Stimulated activated CD4-positive, alpha-beta T cell treated with anti-CD3 and anti-CD28 coated beads, Interleukin-4, amount 100 ng/mL, for 24 hours (primary cell): ENCODE measurements at places on chromosomes 6 and 20.

DNA sequence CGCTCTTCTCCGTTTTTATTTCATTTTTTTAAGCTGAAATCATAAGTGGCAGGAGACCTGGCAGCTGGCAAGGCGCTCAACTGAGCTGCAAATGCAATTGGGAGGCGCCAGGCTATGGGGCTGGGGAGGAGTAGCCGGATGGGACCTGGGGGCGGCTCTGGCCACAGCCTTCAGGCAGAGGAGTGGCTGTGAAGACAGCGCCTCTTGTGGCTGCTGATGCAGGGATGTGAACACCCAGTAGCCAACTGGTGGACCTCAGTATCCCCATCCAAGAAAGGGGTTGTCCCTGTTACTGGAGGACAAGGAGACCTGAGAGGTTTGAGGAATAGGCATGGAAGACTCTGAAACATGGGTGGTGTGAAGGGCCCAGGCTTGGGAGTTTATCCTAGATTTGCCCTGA lies 12.6 kb downstream of the KCNK17 start:
- no peak for DNase-seq

DNA sequence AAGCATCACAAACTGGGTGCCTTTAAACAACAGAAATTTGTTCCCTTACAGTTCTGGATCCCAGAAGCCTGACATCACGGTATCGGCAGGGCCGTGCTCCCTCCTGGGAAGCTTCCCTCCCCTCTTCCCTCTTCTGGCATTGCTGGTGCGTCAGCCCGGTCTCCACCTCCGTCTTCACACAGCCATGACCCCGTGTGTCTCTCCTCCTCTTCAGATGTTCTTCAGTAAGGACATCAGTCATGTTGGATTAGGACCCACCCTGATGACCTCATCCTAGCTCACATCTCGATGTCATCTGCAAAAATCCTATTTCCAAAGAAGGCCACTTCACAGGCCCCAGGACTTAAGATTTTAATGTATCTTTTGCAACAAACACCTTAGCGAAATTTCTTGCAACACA lies 38.4 kb upstream of the TBXT start:
- DNase-seq = no peak

DNA sequence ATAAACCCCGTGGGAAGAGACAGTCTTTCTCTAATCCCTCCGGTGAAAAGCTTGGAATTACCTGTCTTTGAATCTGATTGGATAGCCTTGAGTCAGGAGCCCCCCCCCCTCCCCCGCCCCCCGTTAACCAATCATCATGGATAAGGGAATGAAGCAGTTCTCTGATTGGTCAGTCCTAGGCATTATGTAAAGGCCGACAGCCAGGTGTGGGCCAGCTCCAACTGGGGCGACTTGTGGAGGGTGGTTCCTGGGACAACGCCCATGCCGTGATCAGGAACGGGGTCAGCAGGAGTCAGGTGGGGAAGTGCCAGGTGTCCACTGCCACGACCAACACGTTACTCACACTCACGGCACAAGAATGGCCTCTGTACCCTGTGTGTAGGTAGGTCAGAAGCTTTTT lies 406.8 kb upstream of the SULF2 start:
- no peak for DNase-seq

DNA sequence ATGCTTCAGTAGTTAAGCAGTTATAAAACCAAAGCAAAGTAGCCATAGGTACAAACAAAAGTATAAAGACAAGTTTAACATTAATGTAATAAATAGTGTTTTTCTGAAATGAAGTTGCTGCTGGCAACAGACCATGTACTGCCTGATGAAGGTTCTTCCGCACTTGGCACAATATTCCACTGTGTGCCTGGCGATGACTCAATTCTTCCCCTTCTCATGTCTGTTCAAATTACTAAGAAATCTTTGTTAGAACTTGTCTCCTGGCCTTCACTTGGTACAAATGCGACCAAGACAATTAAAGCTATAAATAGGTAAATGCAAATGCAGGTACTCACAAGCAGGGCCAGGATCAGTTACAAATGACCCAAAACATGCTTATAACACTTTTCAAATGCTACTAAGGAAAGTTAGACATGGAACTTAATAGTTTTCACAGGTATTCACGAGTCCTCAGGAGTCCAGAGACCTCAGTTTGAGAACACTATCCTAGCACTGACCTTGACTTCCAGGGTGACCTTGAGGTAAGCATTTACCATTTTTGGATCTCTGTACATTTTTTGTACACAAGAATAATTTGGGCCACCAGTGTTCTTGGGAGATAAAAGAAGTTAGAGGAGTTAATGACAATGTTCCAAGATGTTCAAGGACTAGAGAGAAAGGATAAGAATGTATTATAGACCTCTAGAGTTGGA lies 8.1 kb upstream of the DDR1 start:
- no peak for DNase-seq

DNA sequence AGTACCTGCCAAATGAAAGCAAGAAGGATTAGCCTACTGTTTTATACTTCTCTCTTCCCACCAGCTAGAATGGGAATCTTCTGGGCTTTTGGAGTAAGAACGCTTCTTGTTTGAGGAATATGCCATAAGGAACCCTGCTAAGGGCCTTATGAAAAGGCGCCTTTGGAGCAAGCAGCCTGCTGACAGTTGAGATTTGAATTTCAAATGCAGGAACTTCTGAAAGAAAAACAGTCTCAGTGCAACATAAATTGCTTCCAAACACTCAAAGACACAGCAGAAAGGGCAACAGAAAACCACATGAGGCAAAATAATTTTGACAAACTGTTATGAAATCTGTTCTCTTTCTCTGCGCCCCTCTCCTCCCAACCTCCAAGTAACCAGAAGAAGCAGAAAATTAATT lies 149.4 kb upstream of the B3GAT2 start:
- DNase-seq = no peak

DNA sequence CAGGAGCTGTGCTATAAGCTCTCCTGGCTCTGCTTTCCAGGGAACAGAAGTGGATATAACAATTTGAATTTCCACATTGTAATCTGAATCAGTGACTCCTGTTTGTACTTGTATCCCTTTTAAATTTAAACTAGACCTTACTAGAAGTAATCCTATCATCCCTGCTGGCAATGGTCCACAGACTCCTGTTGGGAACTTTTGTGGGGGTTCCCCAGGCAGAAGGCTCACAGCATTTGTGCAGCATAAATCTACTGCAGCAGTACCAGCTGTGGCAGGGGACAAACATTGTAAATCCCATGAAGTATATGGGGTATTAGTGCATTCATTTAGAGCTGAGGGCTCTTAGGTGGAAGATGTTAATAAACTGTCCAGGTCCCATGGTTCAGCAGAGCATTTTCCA lies 12.0 kb upstream of the PDCD2 start:
- DNase-seq = no peak

GRCh38 chr6:63269470-63269869 lies 50.3 kb downstream of the LGSN start:
- no peak for DNase-seq

GRCh38 chr20:62303340-62304226 lies 786 bp downstream of the ADRM1 start:
- DNase-seq = peak; percentile 17

DNA sequence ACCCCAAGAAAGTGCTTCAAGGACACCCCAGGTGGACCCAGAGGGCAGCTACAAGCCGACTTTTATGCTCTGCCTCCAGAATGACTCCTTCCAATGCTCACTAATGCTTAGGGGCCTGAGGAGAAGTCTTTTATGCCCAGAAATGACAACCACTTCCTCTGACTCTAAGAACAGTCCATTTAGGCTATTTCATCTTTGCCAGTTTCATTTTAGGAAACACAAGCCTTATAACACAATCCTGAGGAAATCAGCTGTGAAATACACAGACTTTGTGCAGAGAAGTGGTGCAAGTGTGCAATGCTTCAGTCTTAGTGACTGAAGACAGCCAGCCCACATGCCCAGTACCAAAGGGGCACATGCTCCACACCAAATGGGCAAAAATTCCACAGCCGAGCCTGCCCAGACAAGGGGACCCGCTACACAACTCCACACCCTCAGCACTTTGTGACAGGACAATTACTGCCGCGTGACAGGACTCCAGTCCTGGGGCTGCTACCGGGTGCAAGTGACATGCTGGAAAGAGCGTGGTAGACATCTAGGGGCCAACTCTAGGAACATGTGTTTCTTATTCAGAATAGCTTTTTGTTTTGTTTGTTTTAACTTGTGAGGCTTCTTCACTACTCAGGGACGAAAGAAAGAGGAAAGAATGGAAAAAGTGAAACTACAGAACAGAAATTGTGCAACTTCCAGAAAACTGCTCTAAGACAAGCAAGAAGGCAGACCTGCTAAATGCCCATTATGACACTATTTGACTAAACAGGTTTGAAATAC lies 28.2 kb upstream of the PLAGL1 start:
- DNase-seq = no peak

GRCh38 chr20:61387204-61387953 lies 135.3 kb downstream of the CDH4 start:
- DNase-seq = no peak

GRCh38 chr6:170212051-170212756 lies 78.7 kb downstream of the DLL1 start:
- DNase-seq = no peak

- DNase-seq = no peak
Observed at GRCh38 chr6:14170128-14170527, 52.6 kb downstream of the CD83 start.

DNA sequence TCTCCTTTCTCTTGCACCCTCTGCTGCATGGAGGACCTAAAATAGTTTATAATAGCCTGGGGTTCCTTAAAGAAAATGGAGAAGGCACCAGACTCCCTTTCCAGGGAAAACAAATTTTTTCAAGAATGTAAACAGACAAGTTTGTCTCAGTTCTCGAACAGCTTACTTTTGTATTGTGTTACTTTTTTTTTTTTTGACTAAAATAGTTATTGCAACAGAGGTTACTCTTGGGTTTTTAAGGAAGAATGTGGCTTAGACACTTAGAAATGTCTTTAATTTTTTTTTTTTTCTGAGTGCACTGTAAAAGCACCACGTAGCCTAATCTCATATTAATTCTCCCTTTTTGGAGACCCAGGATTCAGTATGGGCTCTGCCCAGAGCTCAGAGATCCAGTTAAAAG lies 148.7 kb upstream of the CARMIL1 start:
- no peak for DNase-seq

- DNase-seq = no peak
Observed at GRCh38 chr6:118134206-118134605, 227.1 kb downstream of the SLC35F1 start.

DNA sequence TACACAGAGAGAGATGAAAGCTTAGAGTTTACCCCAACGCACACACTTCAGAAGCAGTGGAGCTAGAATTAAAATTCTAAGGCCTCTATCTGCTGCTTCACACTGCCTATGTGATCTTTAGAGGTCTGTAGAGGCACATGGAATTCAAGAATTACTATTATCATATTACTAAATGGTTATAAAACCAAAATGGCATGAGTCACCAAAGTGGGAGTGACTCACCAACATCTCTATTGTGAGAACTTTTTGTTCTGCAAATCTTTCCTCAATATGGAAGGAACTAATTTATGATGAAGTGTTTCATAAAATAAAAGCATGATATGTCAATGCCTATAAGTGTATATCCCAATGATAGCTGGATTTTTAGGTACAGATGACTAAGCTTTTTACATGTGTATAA lies 28.5 kb upstream of the TMEM244 start:
- peak; percentile 32 for DNase-seq

DNA sequence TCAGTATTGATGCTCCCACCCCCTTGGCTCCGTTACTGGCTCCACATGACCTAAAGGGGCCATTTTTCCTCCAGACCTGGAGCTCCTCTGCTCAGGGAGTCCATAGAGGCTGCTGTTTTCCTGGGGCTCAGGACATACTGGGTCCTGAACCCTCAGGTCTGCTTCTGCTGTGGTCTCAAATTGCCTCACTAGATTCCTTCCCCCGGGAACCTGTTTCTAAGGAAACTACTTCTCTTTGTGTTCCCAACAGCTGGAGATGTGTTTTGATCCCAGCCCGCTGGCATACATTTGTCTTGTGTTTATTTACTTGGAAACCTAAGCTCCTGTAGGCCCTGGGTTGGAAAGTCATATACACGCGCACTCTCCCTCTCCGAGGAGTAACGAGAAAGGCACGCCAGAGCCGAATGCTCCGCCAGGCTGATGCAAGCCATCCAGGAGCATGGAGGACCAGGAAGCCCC lies 222.8 kb downstream of the UST start:
- no peak for DNase-seq

DNA sequence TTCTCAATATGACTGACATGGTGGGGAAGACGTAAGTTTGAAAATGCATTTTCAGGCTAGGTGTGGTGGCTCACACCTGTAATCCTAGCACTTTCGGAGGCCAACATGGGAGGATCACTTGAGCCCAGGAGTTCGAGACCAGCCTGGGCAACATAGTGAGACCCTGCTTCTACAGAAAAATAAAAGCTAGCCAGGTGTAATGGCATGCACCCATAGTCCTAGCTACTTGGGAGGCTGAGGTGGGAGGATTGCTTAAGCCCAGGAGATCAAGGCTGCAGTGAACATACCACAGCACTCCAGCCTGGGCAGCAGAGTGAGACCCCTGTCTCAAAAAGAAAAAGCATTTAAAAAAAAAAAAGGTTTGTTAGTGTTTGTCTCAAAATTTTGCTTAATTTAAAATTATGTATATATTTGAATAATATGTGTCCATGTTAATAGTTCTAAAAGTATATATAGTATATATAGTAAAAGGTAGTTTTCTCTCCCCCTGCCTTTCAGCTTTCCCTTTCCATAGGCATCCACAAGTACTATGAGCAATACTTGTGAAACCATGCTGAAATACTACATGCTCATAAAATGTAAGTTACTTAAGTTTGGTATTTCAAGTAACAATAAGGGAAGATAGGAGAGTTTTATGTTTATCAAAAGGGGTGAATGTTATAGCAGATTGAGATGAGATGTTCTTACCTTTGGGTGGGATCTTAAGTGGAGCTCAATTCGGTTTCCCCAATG lies 15.1 kb downstream of the PTPRA start:
- DNase-seq = no peak

- DNase-seq = no peak
Observed at GRCh38 chr6:124901084-124901483, 61.2 kb upstream of the RNF217 start.

GRCh38 chr6:157528931-157529653 lies 148.1 kb downstream of the ZDHHC14 start:
- no peak for DNase-seq

DNA sequence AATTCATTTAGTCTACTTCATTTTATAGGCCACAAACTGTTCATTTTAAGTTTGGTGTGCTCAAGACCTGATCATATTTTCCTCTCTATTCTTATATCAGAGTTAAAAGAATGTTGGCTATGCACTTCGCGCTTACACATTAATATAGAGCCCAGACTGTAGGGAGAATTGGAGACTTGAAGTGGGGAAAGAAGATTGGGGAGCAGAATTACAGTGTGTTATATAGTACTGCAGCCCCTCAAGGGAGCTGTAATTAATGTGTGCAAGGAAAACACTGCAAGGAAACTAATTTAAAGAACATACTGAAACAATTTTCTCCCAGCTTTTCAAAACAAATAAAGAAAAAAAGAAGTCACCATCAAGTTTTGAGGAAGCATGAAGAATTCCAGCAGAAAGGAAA lies 572.7 kb upstream of the FLRT3 start:
- no peak for DNase-seq
